ENCODE measurements at places on chromosomes 3 and 15.

DNA sequence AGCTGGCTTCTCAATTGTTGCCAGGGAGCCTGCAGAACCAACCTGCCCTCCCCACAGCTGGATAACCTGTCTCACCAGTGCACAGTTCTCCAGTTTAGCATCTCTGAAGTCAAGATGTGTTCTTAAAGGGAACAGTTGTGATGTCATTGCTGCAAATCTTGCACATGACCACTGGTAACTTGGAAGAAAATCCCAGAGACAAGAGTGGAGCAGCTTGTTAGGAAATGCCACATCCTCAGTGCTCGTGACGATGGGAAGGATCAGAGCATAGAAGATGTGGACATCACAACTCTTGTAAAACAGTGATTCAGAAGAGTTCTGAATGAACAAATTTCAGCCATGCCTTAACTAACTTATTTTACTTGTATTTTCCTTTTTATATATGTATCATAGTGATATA lies 36.1 kb upstream of the LIMD1 start:
- no peak for DNase-seq

- no peak for DNase-seq
These were observed 392.3 kb upstream of the ZNF717 start for GRCh38 chr3:76177610-76178009.

GRCh38 chr3:171239757-171240503 lies 213.4 kb upstream of the SLC2A2 start:
- no peak for DNase-seq

GRCh38 chr15:101502572-101503295 lies 13.2 kb upstream of the PCSK6 start:
- no peak for DNase-seq

DNA sequence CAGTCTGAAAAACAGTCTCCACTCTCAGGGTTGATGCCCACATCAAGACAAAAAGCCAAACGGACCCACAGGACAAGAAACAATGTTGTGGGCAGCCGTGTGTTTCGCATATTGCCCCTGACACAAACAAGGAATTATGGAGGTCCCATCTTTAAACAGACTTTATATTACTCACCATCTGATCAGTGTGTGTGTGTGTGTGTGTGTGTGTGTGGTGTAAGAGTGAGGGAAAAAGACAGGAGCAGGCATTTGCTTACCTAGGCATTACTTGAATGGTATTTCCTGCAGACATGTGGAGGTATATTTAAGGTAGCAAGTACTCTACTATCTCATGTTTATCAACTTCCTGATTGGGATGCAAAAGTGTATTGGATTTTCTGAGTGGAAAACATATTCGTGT lies 136.3 kb downstream of the TMCO5A start:
- DNase-seq: no peak

GRCh38 chr3:135792174-135792573 lies 173.4 kb upstream of the PPP2R3A start:
- no peak for DNase-seq

DNA sequence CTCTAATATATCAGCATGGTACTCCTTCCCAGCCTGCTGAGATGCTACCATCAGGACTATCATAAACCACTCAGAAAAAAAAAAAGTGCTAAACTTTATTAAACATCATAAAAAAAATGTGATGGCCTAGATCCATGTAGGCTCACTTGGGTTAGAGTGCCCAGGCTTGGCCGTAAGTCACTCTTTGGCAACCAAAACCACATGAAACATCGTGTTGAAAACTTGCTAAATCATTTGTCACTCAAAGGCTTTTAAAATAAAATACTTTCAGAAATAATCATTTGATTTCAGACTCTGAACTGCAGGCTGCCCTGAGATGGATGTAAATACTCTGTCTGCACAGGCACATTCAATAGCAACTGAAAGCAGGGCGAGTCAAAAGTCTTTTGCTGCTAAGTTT lies 78.4 kb upstream of the WNT5A start:
- no peak for DNase-seq

DNA sequence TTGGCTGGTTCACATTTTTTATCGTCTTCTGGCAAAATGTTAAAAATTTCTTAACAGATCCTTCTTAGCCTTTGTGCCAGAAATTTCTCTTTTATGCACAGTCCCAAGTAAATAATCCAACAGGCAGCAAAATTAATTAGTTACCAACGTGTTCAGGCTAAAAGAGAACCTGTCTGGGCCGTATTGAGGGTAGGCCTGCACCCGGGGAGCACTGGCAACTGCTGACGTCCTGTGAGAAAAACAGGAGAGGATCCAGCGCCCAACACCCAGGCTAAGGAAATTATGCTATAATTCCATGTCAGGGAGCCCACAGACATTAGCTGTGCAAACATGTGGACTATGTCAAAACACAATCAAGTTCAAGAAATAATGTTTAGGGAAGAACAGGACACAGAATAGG lies 30.7 kb upstream of the CSTA start:
- no peak for DNase-seq

- DNase-seq: no peak
These were observed 24.1 kb downstream of the GYG1 start for GRCh38 chr3:149015393-149015792.

DNA sequence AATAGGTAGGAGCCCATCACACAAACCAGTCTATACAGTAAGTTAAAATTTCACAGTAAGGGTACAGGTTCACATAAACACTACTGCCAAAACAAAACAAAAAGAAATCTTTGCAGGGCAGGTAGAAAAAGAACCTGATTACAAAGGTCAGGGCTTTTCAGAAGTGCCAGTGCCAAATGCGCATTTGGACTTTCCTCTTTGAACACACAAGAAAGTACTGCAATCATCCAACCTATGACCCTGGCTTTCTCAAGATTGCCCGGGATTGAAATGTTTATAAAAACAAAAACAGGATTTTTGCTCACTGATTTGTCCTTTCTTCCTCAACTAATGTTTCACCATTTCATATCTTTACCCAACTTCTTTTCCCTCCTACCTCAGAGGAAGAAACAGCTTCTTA lies 47.4 kb downstream of the CBLB start:
- DNase-seq: no peak

GRCh38 chr3:102259663-102260062 lies 175.2 kb upstream of the ZPLD1 start:
- DNase-seq: no peak

GRCh38 chr15:78682004-78682651 lies 41.1 kb upstream of the CHRNB4 start:
- no peak for DNase-seq

- no peak for DNase-seq
These were observed 47.1 kb upstream of the CTDSPL start for GRCh38 chr3:37814547-37814946.

GRCh38 chr3:172112078-172112733 lies 72.8 kb downstream of the FNDC3B start:
- no peak for DNase-seq

DNA sequence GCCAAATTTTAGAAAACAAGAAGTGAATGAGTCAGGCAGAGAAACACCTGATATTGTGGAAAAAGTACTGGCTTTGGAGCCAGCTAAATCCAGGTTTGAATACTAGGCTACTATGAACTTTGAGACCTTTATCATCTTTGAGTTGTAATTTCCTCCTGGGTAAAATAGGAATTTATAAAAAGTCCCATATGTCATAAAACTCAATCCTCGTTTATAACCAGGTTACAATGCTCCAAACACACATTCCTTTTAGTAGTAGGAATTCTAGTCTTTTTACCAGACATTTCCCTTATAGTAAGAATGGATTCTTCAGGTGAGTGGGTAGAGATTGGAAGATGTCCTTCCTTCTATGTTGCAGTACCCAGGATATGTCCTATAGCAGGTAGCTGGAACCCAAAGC lies 16.7 kb upstream of the DPH6 start:
- DNase-seq: no peak

GRCh38 chr15:42716626-42717025 lies 20.3 kb downstream of the CDAN1 start:
- no peak for DNase-seq

DNA sequence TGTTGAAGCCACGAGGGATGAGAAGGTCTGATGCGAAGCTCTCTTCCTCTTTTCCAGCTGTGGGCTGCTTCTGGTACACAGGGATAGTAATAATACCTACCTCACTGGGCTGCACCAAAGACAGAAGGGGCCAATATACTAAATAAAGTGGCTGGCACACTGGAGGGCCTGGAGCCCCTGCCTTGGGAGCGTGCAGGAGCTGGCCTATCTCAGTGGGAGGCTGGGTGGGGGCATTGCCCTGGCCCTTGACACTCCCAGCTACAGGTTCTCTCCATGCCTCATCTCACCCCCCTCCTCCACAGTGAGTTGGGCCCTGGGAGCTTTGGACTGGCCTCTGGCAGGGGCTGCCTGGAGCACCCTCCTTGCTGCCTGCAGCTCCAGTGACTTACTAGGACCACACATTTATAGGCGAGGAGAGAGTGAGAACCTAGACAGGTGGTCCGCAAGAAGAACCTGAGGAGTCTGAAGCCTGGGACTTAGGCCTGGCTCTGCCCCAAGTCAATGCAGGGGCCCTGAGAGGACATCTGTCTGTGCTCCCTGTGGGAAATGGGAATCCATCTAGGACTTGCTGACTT lies 1.6 kb downstream of the NOX5 start:
- DNase-seq: no peak

- DNase-seq: peak; percentile 12
These were observed 106.7 kb downstream of the RYK start for GRCh38 chr3:134143828-134144401.

DNA sequence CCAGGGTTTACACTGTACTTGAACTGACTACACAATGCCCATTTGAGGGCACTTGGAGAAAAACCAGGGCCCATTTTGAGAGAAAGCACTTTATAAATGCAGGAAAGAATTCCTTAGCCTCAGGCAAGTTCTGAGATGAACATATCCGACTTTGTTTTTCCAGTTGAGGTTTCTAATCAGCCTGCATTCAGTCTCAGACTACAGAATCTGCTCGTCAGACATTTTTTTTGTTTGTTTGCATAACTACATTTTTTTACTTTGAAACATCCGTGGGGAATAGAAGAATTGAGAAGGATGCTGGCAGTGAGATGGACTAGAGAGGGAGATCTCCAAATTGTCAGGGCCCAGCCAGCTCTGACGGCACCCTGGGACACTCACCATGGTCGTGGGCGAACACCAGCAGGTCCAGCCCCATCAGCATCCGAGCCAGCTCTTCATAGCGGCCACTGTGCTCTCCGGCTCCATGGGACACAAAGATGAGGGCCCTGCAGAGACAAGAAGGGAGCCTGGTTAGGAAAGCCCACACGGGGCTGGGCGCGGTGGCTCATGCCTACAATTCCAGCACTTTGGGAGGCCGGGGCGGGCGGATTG lies 40.8 kb downstream of the MGLL start:
- no peak for DNase-seq

DNA sequence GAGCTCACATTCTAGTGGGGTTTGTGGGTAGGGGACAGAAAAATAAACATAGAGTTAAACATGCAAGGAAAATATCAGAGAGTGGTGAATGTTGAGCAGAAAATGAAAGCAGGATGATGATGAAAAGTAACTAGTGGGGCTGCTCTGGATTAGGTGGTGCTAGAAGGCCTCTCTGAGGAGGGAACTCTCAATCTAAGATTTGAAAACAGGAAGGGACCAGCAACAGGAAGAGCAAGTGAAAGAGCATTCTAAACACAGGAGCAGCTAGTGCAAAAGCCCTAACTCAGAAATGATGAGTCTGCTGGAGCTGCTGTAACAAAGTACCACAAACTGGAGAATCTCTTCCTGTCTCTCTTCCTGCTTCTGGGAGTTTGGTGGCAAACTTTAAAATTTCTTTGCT lies 468.6 kb upstream of the AGTR1 start:
- DNase-seq: no peak

DNA sequence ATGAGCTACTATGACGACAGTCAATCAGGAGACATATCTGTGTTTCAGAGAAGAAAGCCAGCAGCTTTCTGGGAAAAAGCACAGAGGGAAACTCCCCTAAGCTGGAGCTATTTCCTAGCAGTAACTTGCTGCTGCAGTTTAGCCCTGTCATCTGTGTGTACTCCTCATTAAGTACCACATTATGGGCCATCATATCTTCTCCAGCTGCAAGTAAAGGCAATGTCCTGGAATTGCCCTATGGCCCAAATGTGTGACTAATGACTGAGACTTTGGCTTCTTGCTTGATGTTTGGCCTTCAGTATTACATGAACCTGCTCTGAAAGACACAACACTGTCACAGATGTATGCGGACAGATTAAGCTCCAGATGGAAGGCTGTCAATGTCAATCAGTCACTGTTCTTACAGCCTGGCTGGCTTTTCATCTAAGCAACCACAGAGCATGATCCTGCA lies 190.8 kb downstream of the FHIT start:
- DNase-seq: no peak

DNA sequence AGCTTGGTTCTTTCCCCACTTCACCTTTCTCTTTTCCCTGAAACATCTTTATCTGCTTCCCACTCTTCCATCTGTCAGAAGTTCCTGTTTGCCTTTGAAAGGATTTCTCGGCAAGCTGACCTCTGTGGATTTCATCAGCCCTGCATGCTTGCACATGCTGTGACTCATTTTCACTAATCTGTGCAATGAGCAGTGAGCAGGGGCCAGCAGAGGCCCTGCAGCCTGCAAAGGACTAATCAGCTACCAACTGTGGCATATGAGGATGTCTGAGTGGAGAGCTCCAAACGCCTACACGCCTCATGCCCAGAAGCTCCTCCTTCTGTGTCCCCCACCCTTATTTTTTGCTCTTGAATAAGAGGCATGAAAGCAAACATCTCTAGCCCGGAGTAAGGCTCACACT lies 333.0 kb upstream of the SEMA6D start:
- DNase-seq: no peak

DNA sequence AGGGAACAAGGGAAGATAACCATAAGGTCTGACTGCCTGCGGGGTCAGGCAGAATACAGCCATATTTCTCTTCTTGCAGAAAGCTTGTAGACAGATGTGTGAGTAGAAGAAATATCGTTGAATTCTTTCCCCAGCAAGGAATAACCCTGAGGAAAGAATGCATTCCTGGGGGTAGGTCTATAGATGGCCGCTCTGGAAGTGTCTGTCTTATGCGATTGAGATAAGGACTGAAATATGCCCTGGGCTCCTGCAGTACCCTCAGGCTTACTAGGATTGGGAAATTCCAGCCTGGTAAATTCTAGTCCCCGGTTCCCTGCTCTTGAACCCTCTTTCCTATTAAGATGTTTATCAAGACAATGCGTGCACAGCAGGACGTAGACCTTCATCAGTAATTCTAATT lies 15.8 kb upstream of the SST start:
- no peak for DNase-seq

DNA sequence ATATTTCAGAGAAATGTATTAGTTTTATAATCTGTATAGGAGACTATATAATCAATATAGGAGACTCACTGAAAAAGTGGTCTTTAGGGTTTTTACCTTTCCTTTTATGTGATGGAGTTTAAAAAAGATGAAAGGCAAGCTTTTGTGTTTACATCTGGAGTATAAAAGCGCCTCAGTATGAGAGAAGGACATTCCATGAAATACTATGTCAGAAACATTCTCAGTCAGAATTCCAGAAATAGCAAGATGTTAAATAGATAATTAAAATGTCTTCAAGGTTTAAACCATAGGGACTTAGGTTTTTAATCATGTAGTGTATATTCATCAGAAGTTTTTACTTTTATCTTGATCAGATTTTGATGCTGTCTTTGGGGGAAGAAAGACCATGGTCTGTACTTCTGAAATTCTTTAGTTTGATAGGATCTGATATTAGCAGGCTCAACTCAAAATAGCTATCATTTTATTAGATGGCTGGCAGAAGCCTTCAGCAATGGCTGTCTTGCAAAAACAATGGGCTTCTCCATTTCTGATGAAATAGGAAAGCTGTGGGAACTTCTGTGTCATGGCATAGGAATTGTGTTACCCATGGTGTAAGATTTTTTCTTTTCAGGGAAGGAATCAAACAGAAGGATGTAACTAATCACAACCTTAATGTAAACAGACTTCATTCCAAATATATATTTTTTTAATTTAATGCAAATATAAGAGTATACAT lies 209.6 kb upstream of the PLSCR5 start:
- DNase-seq: no peak

GRCh38 chr15:32107477-32108080 lies 77.3 kb downstream of the CHRNA7 start:
- DNase-seq: no peak
